Activated naive CD8-positive, alpha-beta T cell treated with anti-CD3 and anti-CD28 coated beads, Interleukin-2, amount 10 ng/mL, durations not matched to agents 7 days and 5 days (primary cell): ENCODE measurements at places on chromosomes 7 and 10.

DNA sequence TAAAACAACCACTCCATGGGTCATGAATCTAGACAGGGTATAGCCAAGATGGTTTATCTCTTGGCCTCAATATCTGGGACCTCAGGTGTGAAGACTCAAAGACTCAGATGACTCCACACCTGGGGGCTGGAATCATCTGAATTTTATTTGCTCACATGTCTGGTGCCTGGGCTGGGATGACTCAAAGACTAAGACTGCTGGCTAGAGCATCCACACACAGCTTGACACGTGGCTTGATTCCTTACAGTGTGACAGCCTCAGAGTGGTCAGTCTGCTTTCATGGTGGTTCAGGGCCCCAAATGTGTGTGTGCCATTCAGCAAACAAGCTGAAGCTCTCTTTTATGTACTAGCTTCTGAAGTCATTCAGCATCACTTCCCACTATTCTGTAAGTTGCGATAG is 333.7 kb downstream of the RNLS start:
- no peak for DNase-seq

GRCh38 chr7:13989126-13989948 is at the start of gene ETV1:
Gene ETV1 (minus strand): TSS chr7:13989666. CDS start chr7:13989052, 614 bp downstream.
- peak; percentile 28 for DNase-seq

DNA sequence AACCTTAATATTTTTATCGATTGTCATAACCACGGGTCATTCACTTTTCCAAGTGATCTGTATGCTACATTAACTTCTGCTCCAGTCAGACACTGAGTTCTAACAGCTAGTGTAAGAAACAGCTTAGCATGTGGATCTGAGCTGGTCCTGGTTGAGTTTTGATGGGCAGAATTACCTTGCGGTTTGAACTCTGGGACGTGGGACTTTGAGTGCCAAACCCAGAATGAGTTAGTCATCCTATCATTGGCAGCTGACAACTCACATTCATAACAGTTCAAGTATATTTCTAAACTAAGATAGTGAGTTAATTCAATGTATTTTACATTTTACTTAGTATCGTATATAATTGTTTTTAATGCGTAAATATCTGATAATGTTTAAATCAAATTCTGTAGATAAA is 43.2 kb downstream of the C7orf33 start:
- DNase-seq, result no peak

GRCh38 chr10:4725917-4726606 is 99.9 kb upstream of the AKR1E2 start:
- DNase-seq, result no peak

DNA sequence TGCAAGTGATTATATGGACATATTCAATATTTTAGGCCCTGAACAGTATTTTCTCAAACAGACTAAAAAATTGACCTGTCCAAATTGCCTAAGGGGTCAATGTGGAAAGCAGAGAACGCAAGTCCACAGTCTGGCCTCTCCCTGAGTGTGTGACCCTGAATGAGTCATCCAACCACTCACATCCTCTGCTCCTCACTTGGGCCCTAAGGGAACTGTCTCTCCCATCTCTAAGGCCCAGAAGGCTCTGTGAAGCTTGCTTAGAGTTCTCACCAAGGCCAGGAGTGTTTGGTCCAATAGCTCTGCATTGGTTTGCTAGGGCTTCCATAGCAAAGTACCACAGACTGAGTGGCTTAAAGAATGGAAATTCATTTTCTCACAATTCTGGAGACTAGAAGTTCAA is 155.1 kb downstream of the LSM5 start:
- no peak for DNase-seq

- no peak for DNase-seq
Observed at GRCh38 chr7:158497627-158498026, 90.0 kb downstream of the PTPRN2 start.
